ENCODE measurements at places on chromosomes 6 and 20.

DNA sequence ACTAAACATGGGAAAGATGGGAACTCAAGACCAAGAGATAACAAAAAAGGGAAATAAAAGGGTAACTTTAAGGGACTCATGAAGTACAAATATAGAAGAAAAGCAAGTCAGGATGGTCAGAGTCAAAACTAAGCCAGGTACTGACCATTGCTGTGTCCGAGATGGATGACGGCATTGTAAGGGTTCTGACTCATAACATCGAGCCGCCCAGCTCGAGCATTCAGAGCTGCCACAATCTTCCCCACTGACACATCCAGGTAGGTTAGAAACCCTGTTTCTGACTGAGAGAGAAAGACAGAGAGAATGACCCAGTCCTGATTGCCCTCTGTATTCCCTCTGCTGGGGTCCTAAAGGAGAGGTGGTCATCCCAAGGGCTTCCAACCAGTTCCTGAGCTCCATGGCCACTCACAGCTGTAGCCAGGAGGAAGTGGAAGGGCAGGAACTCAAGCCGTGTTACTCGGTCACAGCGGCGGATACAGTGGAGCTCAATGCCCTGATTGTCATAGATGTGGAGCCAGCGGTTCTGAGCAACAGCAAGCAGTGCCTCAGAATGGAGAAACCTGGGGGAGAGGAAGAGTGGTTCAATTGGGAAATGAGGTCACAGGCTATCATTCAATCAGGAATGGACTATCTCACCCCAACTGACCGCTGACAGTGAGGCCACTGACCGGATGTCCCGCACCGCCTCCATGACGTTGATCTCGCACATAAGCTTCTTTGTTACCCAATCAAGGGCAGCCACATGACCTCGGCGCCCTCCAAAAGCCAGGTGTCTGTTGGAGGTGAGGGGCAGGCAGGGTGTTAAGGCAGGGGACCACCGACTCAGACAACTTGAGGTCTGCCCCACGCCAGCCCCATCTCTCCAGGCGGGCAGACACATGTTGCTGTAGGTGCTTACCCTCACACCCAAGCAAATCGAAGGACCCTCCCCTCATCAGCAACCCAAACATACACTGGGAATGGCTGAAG is 1.8 kb downstream of the WDR46 start:
- DNase-seq = no peak

GRCh38 chr6:21856844-21857243 is 263.3 kb downstream of the SOX4 start:
- no peak for DNase-seq

DNA sequence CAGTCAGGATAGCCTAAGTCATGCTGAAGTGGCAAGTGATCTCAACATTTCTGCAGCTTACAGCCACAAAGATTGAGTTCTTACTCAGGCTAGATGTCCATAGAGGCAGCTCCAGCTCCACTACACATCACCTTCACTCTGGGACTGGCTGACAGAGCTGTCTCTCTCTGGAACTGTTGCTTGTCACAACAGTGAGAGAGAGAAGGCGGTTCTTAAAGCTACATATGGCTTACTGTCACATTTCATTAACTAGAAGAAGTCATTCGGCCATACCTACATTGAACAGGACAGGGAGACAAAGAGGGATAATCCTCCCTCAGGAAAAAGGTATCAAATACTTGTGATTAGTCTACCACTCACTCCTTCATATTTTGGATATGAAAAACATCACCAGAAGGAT is 914.9 kb upstream of the FLRT3 start:
- no peak for DNase-seq

- no peak for DNase-seq
These were observed 120.5 kb downstream of the INSM1 start for GRCh38 chr20:20488388-20488787.

DNA sequence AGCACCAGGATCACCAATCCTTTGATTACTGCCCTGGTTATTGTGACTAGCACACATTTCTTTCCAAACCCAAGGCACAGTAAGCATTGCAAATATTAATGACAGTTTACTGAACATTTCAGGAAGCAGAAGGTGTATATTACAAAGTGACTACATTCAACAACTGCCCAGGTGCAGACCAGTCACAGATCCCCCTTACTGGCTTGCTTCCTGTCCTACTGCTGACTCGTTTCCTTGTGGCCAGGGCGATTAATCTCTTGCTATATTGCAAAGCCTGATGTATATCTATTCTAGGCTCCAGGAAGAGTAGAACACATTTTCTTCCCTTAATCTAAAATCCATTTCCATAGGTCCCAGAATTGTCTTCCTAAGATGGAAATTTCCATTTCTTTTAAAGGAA is 77.2 kb upstream of the EPHA7 start:
- DNase-seq = no peak

GRCh38 chr6:90369024-90369519 is 72.4 kb upstream of the BACH2 start:
- DNase-seq = no peak

GRCh38 chr20:36866681-36867495 is 9.1 kb upstream of the TLDC2 start:
- DNase-seq = no peak

DNA sequence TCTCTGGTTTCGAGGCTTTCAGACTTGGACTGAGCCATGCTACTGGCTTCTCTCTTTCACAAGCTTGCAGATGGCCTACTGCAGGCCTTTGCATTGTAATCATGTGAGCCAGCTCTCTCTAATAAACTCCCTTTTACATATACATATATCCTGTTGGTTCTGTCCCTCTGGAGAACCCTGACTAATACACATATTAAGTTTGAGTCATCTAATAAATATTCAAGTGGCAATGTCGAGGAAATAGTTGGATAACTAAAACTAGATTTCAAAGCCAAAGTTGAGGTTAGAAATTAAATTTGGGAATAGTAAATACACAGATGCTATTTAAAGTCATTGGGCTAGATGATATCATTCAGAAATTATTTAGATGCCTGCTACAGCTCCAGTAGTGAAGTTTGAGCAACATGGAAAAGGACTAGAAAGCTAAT is 1343.4 kb downstream of the GRIK2 start:
- DNase-seq = no peak

GRCh38 chr6:138690975-138691594 is 82.5 kb upstream of the CCDC28A start:
- no peak for DNase-seq

- peak; percentile 60 for DNase-seq
These were observed 159.3 kb upstream of the TNFAIP3 start for GRCh38 chr6:137707590-137708360.

GRCh38 chr6:158158748-158159147 is 9.3 kb downstream of the SERAC1 start:
- no peak for DNase-seq

DNA sequence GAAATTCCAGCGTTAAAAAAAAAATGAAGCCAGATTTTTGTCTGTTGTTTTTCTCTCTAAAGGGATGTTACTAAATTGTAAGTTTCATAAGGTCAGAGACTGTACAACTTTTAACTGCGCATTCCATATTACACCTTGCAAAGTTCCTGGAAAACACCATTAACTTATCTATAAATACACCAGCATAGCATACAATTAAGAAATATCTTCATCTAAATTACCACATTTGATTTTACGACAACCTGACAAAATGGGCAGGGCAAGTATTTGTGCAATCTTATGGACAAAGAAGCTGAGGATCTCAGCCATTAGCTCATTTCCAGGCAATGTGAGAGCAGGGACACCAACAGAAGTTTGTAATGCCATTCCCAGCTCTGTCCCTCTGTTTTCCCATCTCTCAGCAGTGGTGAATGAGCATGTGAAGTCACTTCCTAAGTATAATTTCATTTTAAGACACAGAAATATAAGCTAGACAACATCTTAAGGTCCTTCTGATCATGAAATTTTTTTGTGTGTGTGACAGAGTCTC is 12.9 kb upstream of the GCM1 start:
- no peak for DNase-seq

GRCh38 chr20:19990850-19991249 is 26.3 kb upstream of the NAA20 start:
- no peak for DNase-seq

DNA sequence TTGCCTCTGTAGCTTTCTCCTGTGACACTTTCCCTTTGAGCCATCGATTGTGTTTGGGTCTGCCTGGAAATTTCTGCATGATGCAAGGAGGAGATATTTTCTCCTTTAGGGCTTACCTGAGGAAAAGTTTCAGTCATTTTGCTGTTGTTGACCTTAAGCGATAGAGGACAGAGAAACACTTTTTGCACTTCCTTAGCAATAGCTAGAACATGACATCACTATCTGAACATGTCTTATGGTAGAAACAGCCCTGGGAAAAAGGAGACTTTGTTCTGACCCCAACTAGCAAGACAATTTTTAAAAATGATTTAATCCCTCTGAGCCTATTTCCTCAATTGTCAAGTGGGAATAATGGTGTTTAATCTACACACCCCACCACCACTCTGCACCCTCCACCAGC is 9.7 kb upstream of the FILIP1 start:
- no peak for DNase-seq

DNA sequence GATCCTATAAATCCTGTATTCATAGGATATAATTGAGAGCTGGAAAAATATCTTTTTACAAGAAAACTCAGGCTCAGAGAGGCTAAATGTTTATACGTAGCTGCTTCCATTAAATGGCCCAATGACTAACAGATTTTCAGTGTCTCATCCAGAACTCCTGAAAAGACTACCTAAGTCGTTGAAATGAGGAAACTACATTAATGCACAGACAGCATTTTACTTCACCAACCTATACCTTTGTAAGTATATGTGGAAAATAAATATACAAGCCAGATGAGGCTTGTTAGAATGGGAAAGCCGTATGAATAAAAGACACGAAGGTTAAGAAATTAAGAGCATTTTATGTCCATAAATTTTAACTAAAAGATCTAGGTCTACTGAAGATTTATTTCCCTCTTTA is 8.4 kb upstream of the SNX14 start:
- DNase-seq = no peak

DNA sequence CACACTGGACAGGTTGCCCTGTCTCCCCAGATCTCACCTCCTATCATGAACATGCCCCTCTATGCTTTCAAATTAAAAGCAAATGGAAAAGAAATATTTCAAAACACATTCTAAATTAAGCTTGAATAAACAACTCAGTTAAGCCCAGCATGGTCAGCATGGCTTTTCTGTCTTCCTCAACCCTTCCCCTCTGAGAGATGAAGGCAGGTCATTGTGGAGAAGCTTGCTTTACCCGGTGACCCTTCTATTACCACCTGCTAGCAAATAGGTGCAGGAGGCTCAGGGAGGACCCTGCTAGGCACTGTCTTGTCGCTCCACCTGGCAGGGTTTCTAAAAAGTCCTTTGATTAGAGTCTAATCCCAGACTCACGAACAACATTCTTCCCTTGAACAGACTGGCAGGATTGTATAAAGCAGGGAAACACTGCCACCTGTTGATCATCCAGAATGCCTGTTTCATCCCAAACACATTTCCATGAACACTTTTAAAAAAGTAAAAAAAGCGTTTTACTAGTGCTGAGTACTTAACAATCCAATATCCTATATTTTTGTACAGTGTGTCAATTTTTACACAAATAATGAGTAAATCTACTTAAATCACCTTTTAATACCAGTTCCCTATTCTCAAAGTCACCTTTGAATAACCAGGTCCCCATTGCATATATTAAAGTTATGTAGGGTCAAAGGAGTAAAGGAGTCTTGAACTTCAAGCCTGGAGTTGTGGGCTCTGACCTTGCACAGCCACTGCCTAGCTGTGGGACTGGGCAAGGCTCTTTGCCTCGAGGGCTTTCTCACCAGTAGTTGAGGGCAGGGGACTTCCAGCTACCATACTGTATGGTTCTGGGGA is 75.5 kb downstream of the GPR6 start:
- DNase-seq = no peak

GRCh38 chr20:61487346-61487996 is 235.4 kb downstream of the CDH4 start:
- DNase-seq = no peak

GRCh38 chr20:840503-840857 is 7.0 kb downstream of the FAM110A start:
- no peak for DNase-seq

GRCh38 chr6:40774932-40775331 is 187.8 kb upstream of the LRFN2 start:
- DNase-seq = no peak

DNA sequence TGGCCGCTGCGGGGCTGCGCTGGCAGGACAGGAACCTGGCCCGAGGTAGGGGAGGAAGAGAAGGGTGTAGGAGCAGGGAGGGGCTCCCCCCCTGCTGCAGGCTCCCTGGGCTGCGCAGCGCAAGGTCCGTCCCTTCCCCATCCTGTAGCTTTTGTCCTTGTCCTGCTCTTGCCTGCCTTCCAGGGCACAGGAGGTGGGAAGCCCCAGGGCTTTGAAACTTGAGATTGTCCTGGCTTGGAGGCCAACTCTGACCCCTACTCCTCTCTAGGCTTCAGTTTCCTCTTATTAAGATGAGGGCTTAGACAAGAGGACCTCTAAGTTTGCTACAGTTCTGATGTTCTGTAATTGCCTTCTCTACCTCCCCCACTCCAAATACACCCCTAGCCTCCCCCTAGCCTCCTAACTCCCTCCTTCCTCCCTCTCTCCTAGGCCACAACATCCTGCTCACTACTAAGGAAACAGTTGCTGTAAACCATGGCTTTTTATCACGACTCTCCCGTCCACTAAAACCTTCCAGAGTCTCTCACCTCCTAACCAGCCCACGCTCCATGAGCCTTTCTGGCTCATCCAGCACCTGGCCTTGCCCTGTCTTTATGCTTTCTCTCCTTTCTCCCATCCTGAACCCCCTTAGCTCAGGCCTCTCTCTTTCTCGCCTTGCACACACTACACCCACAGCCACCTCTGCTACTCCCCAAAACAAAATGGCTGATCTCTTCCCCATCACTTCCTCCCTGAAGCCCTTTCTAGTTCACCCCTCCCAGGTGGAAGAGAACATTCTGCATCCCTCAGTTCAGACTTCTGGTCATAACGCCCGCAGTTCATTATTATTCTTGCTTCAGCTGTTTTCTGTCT is 10.2 kb downstream of the UNC5CL start:
- no peak for DNase-seq

GRCh38 chr6:75601304-75602245 is at the start of gene SENP6:
SENP6 (plus strand) TSS chr6:75601880; CDS start chr6:75602525, 645 bp downstream.
- DNase-seq = peak; percentile 56

- DNase-seq = no peak
These were observed 480 bp upstream of the NT5E start for GRCh38 chr6:85449388-85449817.

DNA sequence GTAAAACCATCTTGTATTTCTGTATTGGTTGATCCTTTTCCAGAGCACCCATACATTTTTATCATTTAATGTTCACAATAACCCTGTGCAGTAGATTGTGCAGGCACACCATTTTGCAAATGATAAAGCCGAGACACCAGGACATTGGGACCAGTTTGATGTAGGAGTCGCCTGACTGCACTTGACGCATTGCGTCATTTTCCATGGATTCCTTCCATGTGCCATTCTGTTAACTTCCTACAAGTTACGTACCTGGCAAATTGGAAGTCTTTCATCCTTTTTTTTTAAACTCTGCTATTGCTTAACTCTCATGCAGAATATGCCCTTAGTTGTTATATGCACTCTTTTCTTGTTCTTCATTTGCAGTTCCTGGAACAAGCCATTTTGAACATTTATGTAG is 43.0 kb downstream of the PRPH2 start:
- DNase-seq = no peak

- no peak for DNase-seq
These were observed 275.2 kb upstream of the CNR1 start for GRCh38 chr6:88441346-88441745.

- DNase-seq = no peak
These were observed 130.0 kb downstream of the AGPAT4 start for GRCh38 chr6:161143663-161144430.

Data from stimulated activated CD8-positive, alpha-beta memory T cell treated with anti-CD3 and anti-CD28 coated beads, Interleukin-2, amount 100 ng/mL, for 1 hour (primary cell).